ENCODE measurements at places on chromosomes 2 and 18.

GRCh38 chr18:46509530-46509929 is 147.5 kb downstream of the LOXHD1 start:
- DNase-seq: no peak

DNA sequence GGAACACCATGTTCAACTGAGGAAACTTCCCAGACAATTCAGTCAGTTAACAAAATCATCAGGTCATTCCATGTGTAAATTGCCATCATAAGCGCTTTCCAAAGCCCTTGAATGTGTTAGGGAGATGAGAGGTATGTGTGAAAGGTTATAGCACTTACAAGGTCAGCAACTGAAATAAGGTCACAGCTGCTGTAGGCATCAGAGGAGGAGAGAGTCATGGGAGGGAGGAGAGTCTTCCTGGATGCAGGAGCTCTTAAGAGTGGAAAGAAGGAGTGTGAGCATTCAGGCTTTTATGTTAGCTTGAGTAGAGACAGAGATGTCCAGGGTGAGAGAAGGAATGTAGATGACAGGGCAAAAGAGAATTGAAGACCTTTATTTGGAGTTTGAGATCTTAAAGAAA is 67.0 kb downstream of the CAB39 start:
- DNase-seq: no peak

DNA sequence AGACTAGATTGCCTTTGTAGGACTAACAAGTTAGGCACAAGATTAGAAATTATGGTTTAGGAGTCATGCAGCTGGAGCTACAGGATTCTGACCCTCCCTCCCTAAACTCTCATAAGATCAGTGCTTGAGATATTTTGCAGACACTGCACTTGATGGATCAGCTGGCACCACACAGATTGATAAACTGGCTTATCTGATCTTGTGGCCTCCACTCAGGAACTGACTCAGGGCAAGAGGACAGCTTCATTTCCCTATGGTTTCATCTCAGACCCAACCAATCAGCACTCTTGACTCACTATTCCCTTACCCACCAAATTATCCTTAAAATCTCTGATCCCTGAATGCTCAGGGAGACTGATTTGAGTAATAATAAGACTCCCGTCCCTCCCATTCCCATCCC is 152.3 kb downstream of the DIS3L2 start:
- DNase-seq: no peak

DNA sequence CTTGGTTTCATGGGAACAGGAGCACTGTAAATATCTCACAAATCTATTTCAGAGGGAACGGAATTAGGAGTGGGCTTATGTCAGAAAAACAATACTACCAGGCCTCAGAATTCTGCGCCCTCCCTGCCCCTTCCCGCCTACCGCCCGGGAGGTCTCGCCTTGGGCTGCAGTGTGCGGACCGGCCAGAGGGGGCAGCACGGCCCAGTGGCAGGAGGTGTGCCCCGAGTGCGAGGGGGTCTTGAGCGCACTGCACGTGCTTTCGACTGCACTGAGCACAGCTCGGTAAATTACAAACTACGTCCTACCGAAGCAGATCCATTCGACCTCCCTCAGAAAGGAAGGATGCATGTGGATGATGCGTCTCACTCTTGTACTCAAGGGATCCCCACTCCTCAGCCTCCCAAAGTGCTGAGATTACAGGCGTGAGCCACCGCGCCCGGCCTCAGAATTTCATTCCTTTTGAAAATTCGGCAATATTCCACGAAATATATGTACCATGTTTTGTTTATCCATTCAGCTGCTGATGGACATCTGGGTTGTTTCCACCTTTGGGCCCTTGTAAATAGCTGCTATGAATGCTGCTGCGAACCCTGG is 297.0 kb downstream of the BCL2 start:
- no peak for DNase-seq

GRCh38 chr18:354471-354870 is 86.6 kb upstream of the THOC1 start:
- no peak for DNase-seq

DNA sequence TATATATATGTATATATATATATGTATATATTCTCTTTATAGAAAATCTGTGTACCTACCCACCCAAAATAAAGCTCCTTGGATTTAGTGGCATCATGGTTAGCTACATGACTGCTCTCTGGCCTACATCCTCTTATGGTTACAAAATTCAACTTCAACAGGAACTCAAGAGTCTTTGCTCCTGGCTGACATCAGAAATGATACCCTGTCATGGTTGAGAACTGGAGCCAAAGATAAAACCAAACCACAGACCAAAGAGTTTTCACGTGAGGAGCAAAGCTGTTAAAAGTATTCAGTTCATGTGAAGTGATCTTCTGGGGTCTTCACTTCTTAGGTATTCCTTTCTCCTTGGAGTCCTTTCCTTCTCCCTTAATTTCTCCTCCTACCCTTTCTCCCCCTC is 476.3 kb downstream of the SOX11 start:
- DNase-seq: no peak

- DNase-seq: no peak
Observed at GRCh38 chr18:59950215-59950944, 50.6 kb downstream of the PMAIP1 start.

Data from putamen (tissue), 1 donor.